ENCODE measurements at places on chromosomes 7 and 10. TPM values are rescaled to one million over a fixed set of nuclear protein-coding genes. Genes with fewer than 3 reads are reported as not detected.

DNA sequence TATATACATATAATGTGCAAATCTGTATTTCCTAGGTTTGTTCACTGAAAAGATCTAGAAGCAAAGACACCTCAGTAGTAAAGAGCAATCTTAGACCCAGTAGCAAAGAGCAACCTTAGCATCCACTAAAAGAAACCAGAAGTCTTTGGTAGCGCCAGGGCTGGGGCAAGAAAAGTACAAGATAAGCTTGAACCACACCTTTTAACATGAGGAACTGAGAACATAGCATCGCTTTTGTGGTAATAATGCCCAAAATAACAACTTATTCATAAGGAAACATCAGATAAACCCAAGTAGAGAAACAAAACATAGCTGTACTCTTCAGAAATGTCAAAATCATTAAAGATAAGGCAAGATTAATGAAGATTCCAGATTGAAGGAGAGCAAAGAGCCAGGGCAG is 173.4 kb downstream of the IMMP2L start:
- DNase-seq, result no peak

DNA sequence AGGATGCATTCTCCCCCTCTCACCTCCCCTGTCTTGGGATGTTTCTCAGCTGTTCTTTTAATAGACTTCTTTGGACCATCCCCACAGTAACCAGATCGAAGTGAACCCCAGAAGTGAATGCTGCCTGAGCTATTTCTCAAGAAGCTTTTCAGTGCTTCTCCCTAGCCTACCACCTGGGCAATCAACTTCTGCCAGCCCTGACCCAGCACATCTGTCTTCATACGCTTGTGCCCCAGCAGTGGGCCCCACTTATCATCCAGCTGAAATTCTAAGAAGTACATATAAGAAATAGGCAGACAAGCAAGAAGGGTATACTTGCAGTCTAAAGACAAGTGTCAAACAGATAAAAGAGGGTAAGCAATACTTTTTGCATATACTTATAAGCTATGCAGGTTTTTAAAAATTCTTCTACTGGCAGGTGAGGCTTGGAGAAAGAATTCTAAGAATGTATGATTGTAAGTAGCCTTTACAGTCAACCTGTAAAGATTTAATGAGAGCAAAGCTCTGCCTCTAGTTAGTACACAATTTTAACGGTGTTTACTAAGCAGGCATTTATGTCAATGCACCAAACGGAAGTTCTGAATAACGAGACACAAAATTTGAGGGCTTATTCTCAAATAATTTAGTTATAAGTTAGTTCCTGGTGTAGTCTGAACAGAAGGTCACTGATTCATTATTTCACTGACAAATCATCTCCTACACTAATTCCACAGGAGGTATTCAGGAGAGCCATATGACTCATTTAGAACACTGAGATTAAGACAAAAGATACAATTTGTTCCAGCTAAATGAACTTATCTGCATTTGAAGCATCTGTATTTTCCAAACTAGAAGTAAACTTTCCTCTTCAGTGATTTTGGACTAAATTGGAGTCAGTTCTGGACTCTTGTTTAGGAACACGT is 83.3 kb downstream of the RNLS start:
- peak; percentile 29 for DNase-seq

GRCh38 chr10:13707156-13707881 is 120.6 kb downstream of the PRPF18 start:
- DNase-seq, result peak; percentile 95

The JCAD gene
- 8.3 TPM for polyA plus RNA-seq

DNA sequence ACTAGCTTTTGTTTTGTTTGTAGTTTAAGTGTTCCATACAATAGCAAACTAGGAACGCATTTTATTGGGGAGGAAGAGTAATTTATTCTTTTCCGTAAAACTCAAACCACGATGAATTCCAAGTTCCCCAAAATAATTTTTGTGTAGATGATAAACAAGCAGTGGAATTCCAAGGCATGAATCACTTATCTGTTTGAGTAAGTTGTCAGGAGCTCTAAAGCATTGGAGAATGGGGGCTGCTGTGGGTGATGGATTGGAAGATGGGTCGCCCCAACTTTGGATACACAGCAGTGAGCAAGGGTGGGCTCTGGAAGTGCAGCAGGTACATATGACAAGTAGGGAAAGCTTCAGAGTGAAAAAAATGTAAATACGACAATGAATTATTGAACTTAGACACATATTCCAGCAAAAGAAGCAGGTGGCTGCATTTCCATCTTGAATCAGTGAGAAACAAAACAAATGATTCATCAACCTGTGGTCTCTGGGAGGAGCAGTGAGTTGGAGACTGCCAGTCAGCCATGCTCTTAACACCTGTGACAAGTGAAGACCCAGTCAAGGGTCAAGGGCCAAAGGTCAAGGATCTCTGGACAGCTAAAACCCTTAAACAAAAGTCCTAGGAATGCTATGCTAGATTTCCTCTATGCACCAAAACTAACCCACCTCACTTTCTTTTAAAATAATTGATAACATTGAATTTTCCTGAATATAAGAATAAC is 34.2 kb upstream of the ADRB1 start:
- no peak for DNase-seq

DNA sequence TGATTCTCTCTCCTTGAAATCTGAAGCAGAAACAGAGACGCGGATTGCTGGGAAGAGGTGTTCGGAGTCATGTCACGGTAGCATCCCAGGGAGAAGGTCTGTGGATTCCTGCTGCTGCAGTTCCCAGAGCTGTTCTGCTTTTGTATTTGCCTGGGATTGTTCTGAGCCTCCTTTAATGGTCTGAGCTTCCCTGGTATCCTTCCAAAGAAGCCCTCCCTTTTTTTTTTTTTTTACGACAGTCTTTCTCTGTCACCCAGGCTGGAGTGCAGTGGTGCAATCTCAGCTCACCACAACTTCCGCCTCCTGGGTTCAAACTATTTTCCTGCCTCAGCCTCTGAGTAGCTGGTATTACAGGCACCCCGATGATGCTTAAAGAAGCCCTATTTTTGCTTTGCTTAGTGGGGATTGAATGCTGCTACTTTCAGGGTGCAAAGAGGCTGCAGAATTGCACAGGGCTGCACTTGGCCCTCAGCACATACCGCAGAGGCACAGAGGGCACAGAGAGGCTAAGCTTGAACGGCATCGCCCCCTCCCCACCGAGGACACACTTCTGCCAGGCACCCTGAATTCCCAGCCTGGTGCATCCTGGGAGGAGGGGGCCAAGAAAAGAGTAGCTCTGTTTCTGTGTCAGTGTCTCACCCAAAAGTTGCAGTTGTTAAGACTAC is 208.6 kb upstream of the GALNT17 start:
- no peak for DNase-seq

The GIMAP8 gene
- not detected for polyA plus RNA-seq

DNA sequence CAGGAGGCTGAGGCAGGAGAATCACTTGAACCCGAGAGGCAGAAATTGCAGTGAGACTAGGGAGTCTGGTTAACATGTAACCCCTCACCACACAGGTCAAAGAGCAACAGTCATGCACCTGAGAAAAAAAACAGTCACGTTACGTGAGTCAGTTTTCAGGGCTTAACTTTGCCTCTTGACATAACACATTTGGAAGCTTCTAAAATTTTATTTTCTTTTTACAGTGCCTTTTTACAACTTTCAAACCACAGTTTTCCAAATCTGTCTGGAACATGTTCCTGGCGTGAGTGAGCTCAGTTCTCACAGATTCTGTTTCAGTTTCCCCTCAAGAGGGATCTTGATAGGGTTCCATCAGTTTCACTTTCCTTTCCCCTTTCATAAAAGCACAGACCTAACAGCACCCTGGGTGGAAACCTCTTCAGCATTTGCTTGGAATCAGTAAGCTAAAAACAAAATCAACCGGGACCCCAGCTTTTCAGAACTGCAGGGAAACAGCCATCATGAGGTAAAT is 4.4 kb downstream of the IFIT3 start:
- peak; percentile 60 for DNase-seq

GRCh38 chr7:32069116-32069650 is 1.0 kb downstream of the PDE1C start:
- DNase-seq, result no peak

GRCh38 chr7:139362302-139362701 is 2.6 kb downstream of the LUC7L2 start:
- peak; percentile 16 for DNase-seq

GRCh38 chr7:37984750-37985390 is 64.4 kb downstream of the EPDR1 start:
- DNase-seq, result peak; percentile 12

The RPEL1 gene
- polyA plus RNA-seq, result 0.18 TPM

The HGF gene
- 177 TPM for polyA plus RNA-seq

DNA sequence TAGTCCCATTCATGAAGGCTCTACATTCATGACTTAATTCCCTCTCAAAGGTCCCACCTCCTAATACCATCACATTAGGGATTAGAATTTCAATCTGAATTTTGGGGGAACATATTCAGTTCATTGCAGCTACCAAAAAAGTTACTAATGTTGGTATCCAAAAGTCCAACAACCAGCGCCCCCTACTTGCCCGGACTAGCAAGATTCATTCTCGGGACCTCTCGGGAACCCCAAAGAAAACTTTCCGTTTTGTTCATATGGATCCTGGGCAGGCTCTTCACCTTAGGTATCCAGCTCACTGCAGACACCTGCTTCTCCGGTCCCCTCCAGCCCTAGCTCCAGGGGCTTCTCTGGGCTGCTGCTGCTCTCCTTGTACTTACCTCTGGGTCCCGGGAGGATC is 8.9 kb upstream of the GRK5 start:
- no peak for DNase-seq

The CALHM1 gene
- polyA plus RNA-seq, result not detected

The ZNF503 gene
- 3.4 TPM for polyA plus RNA-seq

The TES gene
- polyA plus RNA-seq, result 64.1 TPM

DNA sequence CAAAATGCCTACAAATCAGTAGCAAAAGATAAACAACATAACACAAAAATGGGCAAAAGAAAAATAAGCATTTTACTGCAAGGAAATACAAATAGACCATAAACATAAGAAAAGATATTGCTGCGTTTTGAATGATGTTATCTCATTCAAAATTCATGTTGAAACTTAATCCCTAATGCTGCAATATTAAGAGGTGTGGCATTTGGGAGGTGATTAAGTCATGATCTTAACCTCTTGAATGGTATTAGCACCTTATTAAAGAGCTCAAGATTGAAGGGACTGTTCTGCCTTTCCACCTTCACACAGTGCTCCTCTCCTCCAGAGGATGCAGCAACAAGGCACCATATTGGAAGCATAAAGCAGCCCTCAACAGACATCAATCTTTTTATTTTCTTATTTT is 12.4 kb upstream of the TNKS2 start:
- no peak for DNase-seq

GRCh38 chr7:116169060-116169459 is 41.3 kb upstream of the TES start:
- DNase-seq, result peak; percentile 79

- no peak for DNase-seq
These were observed 104.5 kb downstream of the SRI start for GRCh38 chr7:88115258-88115796.

DNA sequence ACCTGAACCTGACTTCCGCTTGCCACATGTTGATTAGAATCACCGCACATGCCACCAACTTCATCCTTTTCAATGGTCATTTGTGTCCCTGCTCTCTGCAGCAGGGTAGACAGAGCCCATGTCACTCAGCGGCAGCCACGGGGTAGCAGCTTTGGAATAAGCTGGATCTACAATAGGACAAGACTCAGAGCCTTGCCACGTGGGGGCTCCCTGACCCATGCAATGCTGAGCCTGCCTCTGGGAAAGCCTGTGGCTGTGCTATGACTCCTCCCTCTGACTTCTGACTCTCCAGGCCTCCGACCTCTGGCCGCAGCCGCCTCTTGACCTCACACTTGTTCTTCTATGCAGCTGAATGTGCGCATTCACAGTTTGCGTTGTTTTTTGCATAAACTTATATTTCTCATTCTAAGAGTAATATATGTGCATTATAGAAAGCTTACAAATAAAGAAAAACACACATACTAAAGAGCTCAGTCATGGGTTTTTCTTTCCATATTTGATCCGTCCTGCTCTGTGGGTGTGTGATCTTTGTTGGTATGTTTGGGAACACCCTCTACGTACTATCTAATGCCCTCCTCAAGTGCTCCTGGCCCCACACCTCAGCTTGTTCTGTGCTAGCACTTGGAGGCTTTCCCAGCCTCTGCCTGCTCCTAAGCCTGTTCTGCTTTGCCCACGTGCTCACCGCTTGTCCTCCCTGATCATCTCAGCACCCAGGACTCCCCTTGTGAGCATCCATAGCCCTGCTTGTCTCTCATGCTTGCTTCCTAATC is 198.0 kb upstream of the MKI67 start:
- no peak for DNase-seq
